Motor neuron (in vitro differentiated cells): ENCODE measurements at places on chromosomes 4 and X. TPM values are rescaled to one million over a fixed set of nuclear protein-coding genes. Genes with fewer than 3 reads are reported as not detected.

Gene ADH1C
- total RNA-seq: 0.31 TPM in 1 of 2 replicates, not detected in the other

Gene CT47B1
- not detected in 2 replicates for total RNA-seq

Gene ETDB
- total RNA-seq: not detected in 2 replicates

Gene CNGA1
- 0.09 and 0.17 TPM in 2 replicates for total RNA-seq

- ATAC-seq: no peak
Observed at GRCh38 chr4:38146383-38146782, 186.2 kb downstream of the PTTG2 start.

GRCh38 chr4:37555322-37555721 lies 130.9 kb downstream of the RELL1 start:
- peak; percentile 93 for ATAC-seq

DNA sequence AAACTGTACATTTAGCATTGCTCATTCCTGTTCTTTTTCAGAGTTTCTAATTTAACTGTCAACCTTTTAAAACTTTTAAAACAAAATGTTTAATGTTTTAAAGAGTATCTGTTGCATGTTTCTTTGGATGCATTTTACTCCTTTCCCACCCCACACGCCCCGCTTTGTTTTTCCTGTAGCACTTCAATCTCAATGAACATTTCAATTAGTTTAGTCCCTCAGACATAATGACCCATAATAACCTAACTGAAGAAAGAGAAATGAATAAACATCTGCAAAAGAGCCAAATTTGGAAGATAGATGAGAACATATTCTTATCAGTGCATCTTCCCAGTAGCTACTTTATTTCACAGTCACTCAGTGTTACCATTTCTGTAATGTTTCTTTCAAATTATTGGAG lies 7.5 kb downstream of the PCDH10 start:
- ATAC-seq: no peak

- ATAC-seq: no peak
Observed at GRCh38 chrX:100381619-100382018, 28.5 kb downstream of the PCDH19 start.

GRCh38 chr4:163486321-163486720 lies 8.2 kb upstream of the TMA16 start:
- no peak for ATAC-seq

DNA sequence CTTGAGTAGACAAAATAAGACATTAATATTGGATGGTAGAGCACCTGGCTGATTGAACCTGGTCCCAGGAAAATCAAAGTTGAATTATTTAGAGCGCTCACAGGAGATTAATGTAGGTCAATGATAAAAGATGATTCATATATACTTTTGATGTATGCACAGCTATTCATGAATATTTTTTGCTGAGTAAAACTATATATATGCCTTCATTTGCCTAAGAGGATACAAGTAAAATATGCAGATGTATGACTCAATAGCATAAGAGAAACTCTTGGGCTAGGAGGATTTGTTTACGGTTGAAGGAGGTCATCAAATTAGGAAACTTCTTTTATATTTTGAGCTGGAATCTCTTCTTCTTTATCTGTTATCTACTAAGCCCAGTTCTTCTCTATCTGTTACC lies 202.7 kb upstream of the HS3ST1 start:
- no peak for ATAC-seq

GRCh38 chr4:81620442-81620841 lies 148.7 kb upstream of the RASGEF1B start:
- peak; percentile 95 for ATAC-seq
